Left renal cortex interstitium (tissue), 4 donors: ENCODE measurements at places on chromosomes 2 and 18. TPM values are rescaled to one million over a fixed set of nuclear protein-coding genes. Genes with fewer than 3 reads are reported as not detected.

DNA sequence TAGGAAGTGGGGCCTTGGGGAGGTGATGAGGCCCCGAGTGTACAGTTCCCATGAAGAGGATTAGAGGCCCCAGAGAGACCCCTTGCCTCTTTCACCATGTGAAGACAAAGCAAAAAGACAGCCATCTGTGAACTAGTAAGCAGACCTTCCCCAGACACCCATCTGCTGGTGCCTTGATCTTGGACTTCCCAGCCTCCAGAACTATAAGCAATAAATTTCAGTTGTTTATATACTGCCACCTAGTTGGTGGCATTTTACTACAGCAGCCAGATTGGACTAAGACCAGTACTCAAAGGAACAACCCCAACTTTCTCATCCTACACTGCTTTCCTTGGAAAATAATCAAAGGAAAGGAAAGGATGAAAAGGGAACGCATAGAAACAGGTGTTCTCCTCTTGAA is 27.9 kb upstream of the CREG2 start:
- DNase-seq, result no peak

DNA sequence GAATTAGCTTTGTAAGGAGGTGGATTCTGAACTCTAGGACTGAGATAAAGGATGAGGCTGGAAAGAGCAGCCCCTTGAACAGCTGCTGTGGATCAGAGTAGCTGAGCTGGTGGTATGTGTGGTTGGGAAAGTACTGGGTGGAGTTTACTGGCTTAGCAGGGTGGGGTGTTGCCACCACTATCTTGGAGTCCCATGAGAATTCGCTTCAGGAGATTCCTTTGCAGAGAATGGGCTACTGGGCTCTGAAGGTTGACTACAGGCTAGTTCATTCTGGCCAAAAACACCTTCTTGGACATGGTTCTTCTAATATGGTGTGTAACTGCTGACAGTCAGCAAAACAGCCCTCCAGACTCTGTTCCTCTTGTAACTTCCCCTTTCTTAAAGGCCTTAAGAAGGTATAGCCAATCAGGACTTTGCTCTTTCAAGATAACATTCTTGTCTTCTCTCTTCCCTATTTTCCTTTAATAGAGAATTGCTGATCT is 52.7 kb downstream of the TET3 start:
- DNase-seq, result no peak

GRCh38 chr2:220374282-220374681 is 746.9 kb downstream of the SLC4A3 start:
- DNase-seq, result no peak

Gene VWC2L
- 0.08 TPM for polyA plus RNA-seq

- DNase-seq, result no peak
Observed at GRCh38 chr18:78974115-78974761, 5.4 kb upstream of the SALL3 start.

DNA sequence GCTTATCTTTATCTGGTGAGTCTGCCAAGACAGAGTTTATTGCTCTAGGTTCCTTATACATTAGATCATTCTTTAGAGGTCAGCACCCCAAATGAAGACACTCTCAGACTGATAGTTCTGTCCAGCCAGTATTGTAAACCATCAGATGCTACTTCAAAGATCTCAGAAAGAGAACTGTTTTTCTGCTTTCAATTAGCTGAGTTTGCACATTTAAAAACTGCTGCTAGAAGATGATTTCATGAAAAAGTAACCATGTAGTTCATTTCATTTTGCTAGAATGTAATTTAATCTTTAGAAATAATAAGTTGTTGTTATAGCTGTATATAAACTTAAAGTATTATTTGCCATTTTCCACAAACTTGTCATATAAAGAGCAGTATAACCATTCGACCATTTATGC is 344.5 kb upstream of the ATP5MC3 start:
- no peak for DNase-seq

DNA sequence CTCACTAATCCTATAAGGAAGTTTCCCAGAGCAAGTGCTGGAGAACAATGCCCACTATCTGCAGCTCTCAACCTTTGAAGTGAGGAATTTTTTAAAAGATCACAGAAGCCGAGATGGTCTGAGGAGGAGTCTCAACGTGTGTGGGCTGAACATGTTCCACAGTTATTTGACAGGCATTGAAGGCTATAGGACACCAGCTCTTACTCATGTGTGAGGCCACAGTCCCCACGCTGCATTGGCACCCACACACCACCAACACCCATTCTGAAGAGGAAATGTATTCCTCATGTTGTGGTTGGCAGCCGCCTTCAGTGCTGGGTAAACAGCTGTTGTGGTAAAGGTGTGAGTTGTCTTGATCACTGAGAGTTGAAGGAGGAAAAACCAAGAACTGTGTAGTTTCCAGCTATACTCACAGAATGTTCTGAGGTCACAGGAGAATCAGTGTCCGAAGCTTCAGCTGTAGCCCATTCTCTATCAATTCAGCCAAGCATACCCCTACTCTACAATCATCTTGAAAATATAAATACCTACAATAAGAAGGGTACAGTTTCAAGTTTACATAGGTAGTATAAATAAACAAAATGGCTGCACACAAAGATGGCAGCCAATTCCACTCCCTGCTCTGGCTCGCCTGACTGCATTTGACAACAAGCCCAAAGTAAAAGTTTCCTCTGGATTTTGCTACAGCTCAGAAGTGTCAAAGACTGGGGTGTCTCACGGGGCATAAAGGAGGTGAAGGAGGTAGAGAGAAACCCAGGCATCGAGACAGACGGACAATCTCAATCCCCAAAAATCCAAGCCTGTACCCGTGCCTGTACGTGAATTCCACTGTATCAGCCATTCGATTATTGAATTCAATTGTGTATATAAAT is 12.1 kb downstream of the CD226 start:
- DNase-seq, result no peak

DNA sequence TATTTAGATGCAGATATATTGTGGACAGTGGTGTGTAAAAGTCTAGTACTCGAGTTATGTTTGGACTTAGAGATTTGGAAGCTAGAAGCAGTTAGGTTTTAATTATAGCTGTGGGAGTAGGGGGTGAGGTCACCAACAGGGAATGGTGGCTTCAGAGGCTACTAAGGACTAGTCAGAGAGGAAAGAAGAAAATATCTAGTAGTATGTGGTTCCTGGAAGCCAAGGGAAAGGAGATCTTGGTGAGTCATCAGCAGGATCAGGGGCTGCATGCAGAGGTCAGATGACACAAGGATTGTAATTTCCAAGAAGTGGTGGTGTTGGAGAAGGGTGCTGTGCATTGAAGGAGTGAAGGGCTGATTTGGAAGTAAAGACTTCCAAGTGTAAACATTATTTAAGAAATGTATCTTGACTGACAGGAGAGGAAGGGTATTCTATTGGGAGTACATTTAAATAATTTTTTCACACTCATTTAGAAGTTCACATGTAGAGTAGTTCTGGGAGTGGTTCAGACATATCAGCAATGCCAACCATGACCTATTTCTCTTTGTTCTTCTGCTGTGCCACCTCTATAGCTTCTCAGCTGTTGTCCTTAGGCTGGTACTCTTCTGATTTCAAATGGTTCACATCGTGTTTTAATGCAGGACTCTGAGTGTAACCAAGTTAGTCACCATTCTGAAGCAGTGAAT is 59.1 kb downstream of the ACSL3 start:
- DNase-seq, result no peak

Gene COL6A3
- 277 TPM for polyA plus RNA-seq

- DNase-seq, result no peak
Observed at GRCh38 chr2:101157272-101157671, 6.1 kb upstream of the TBC1D8 start.

DNA sequence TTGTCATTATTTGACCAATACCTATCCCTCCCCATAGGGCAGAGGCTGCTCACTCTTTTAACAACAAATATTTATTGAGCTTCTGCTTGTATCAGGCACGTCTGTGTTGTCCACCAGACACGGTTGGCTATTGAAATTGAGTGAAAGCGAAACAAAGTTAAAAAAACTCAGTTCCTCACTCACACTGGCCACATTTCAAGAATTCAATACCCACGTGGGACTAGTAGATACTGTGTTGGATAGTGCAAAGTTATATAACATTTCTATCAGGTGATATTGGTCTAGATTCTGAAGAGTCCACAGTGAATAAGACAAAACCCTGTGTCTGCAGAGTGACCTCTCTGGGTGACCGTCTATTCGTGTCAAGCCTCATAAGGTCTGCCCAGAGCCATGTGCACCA is 43.9 kb upstream of the GALR1 start:
- DNase-seq, result no peak

DNA sequence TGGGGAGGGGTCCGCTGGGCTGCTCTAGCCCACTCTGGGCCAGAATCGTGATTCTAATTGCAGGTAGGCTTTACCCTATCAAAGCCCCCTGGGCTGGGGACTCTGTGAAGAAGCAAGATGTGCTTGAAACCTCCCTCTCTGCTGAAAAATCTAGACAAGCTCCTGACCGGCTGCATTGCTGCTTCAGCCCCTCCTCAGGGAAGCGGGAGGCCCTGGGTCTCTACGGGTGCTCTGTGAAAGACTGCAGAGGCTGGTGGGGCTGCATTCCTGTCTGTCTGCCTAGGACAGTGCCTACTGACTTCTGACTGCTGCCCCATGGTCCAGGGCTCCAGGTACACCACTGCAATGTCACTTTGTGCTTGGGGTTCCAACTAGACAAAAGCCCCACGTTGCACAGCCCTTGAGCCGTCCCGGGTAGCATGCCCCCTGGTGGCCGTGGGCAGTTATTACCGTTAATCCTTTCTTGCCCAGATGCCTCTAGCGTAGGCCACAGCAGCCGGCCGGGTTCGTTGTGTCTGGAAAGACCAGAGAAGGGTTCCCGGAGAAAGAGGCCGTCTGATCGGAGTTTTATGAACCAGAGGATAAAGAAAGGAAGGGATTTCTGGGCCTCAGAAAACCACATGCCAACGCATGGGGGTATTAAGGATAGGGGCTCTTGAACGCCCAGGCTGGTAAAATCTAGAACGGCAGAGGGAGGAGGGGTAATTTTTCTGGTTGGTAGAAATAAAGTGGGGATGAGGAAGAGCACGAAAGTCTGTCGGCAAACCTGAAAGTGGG is 15.9 kb upstream of the C1QL2 start:
- no peak for DNase-seq

DNA sequence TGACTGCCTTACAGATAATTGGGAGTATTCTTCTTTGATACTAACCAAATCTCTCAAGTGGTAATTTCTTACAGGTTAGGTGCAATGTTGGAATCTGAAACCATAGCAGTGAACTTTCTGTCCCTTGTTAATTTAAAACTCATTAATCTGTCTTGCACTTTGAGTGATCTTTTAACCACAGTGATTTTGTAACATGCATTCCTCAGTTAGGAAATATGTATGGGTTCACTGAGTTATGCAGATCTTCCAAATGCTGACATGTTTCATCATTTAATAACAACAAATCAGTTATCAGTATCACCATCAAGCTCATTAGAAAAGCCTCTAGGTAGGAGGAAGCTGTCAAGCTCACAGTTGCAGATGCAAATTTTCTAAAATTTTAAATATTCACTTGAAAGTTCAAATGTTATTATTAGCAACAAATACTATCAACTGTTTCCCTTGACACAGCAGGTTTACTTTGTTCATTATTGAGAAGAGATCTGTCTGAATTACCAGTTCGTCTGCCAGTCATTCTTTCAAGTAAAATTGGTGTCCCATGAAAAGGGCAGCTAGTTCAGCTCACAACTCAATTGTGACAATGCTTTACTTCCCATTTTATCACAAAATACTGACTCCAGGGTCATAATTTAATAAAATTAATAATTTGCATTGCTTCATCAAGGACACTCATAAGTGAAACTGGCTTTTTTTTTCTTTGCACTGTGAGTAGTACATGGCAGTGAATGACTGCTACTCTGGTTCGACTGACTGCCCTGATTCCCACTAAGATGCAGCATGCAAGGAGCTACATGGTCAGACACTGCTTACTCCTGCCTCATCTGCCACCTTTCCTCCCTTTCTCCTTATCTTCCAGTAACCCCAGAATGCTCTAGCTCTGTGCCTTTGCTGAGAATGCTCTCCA is 31.6 kb downstream of the SUCLG1 start:
- no peak for DNase-seq

DNA sequence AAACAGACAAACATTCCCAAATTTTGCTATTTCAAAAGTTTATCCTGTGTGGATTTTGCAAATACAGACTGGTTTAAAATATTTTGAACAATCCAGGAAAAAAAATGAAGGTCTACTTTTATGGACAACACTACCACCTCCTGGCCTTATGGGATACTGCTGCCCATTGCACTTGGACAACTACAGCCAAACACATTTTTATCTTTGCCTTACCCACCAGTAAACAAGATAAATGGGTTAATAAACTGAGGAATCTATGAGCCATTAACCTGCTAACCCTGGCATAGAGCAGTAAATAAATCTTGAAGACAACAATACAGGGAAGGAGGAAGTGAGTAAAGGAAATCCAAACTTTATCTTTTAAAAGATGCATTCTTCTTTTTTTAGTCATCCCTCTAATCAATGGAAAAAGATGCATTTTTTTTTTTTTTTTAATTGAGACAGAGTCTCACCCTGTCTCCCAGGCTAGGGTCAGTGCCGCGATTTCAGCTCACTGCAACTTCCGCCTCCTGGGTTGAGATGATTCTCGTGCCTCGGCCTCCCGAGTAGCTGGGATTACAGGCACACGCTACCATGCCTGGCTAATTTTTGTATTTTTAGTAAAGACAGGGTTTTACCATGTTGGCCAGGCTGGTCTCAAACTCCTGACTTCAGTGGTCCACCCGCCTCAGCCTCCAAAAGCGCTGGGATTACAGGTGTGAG is 2.1 kb upstream of the SPIRE1 start:
- no peak for DNase-seq

DNA sequence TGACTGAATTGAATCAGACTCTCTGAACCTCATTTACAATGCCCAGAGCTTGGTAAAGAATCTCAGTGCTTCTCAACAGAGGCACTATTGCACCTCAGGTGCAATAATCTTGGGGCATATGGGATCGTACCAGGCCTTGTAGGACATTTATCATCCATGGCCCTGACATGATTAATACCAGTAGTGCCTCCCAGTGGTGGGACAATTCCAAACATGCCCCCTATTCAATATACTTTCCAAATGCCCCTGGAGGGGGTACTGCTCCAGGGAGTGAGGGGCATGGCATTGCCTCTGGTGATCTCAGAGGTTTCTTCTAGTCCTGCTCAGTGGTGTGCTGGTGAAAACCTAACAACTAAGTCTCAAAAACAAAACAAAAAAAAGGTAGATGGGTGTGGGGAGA is 174.9 kb upstream of the SMAD2 start:
- no peak for DNase-seq

Gene FSIP2
- polyA plus RNA-seq, result 3.1 TPM

Gene TBR1
- 0.04 TPM for polyA plus RNA-seq

Gene TLX2
- polyA plus RNA-seq, result 0.14 TPM

DNA sequence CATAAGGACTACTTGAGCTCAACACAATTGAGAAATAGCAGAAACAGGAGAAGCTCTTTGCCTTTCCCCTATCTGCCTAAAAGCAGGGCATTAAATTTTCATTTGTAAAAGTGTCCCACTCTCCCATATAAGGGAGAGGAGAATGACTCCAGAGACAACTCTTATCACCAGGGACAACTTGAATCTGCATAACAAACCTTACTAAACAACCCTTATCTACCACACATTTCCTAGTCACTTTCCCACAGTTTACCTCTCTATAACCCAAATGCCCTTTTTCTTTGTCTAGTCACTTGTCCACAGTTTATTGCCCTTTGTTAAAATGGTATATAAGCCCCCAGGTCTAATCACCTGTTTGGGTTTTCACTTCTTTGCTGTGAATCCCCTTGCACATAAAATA is 37.5 kb upstream of the PPM1B start:
- DNase-seq, result no peak

Gene CDH19
- polyA plus RNA-seq, result 0.61 TPM

Gene PLEKHA3
- 31.4 TPM for polyA plus RNA-seq

GRCh38 chr2:150581717-150582472 is 94.4 kb upstream of the RND3 start:
- no peak for DNase-seq
